ENCODE measurements at places on chromosomes 16 and 17. TPM values are rescaled to one million over a fixed set of nuclear protein-coding genes. Genes with fewer than 3 reads are reported as not detected.

DNA sequence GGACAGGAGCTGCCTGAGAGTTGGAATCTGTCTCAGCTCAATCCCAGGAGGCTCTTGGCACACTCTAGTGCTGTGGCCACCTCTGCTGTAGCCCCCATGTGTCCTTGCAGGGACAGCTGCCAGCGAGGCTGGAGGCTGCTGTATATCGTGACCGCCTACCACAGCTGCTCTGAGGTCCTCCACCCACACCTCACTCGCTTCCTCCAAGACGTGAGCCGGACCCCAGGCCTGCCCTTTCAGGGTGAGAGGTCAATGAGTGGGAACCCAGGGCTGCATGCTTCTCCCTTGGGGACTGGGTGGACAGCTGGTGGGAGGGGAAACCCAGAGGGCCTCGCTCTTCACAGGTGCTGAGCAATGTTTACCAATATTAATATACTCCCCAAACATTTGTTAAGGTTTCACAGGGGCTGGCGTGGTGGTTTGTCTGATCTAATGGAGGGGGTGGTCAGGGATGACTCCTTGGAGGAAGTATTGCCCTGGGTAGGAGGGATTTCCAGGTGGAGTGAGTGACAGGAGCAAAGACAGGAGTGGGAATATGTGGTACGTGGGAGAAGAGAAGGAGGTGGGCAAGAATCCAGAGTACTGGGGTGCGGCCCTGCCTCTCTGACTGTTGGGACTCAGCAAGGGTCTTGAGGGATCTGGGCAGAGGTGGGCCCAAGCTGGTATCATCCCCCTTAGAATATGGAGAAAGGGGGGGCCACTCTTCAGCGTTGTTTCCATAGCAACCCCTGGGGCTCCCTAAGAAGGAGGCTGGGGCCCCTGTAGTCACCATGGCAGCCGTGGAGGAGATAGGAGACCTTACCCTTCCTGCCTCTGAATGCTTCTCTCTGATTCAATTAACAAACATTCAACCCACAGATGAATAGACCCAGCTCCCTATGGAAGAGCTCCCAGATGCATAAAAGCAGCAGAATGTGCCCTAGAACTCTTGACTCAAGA, 22.2 kb upstream of the ALKBH5 start:
- H3K36me3 ChIP-seq: no peaks in the 10 kb centered on the region
- no peak for DNase-seq
- H3K4me1 ChIP-seq: peaks cover 26% of the 10 kb centered on the region
- H3K27ac ChIP-seq: no peak overlapping the region

GRCh38 chr17:34024806-34025551, 230.1 kb upstream of the CCL2 start:
- DNase-seq: no peak
- peaks cover 6% of the 10 kb centered on the region for H3K4me1 ChIP-seq
- no peak overlapping the region for H3K4me3 ChIP-seq
- no peaks in the 10 kb centered on the region for H3K27me3 ChIP-seq
- H3K27ac ChIP-seq: no peak overlapping the region
- H3K36me3 ChIP-seq: no peaks in the 10 kb centered on the region

GRCh38 chr16:47728205-47728604, 267.1 kb downstream of the PHKB start:
- H3K27ac ChIP-seq: no peak overlapping the region
- H3K4me3 ChIP-seq: no peak overlapping the region
- no peaks in the 10 kb centered on the region for H3K27me3 ChIP-seq
- H3K36me3 ChIP-seq: no peaks in the 10 kb centered on the region

Gene UTS2R
- total RNA-seq: not detected

DNA sequence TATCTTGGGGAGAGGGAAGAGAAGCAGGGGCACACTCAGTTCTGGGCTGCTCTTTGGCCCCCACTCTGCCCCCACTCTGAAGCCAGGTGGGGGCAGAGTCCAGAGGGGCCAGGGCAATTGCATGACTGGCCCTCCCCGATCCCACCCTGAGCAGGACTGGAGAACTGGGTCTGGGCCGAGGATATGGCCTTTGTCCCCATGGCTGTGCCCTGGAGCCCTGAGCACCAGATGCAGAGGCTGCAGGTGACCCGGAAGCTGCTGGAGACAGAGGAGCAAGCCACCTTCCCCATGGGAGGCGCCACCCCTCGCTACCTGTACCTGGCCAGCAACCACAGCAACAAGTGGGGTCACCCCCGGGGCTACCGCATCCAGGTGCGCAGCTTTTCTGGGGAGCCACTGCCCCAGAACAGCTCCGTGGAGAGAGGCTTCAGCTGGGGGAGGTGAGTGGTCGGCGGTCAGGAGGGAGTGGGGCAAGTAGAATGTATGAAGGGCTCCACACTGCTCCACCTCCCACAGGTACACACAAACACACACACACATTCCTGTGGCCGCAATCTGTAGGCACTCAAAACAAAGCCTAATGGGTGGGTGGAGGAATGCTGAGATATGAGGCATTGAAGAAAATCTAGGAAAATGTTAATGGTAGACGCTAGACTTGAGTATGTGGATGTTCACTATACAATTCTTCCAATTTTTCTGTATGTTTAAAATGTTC, 21.4 kb downstream of the AOC3 start:
- H3K4me1 ChIP-seq: no peaks in the 10 kb centered on the region
- no peak for DNase-seq
- H3K36me3 ChIP-seq: no peaks in the 10 kb centered on the region
- peaks cover 3% of the 10 kb centered on the region for H3K27me3 ChIP-seq
- H3K4me3 ChIP-seq: no peak overlapping the region

- no peak overlapping the region for H3K27ac ChIP-seq
- no peak overlapping the region for H3K4me3 ChIP-seq
- no peaks in the 10 kb centered on the region for H3K36me3 ChIP-seq
- H3K27me3 ChIP-seq: peaks cover 92% of the 10 kb centered on the region
These were observed 4.0 kb downstream of the WNK4 start for GRCh38 chr17:42784409-42784808.

DNA sequence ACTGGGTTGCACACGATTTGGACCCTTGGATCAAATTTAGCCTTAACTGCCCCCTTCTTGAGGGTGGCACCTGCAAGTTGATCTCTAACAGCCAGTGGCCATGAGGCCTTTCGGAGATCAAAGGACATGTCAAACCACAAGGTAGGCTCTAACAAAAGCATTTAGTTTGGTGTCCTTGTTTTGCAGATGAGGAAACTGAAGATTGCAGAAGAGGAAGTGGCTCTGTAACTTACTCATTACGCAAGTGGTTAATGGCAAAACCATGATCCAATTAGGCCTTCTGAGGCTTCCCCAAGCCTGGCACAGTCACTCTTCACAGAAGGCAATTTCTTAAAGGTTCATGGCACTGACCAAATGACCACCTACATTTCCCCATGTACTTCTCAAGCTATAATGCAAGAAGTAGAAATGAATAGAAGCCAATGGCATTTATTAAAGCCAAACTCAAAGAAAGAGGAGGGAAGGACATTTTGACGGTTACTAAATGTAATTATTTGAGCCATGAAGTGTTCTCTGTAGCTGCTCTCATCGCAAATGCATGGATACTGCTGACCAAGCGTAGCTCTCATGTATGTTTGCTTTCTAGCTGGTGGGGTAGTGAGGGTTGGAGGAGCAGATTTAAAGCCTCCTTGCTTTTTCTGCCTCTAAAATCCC, 32.8 kb upstream of the ABCC12 start:
- H3K27ac ChIP-seq: no peak overlapping the region
- no peaks in the 10 kb centered on the region for H3K36me3 ChIP-seq
- peaks cover 4% of the 10 kb centered on the region for H3K4me1 ChIP-seq
- no peaks in the 10 kb centered on the region for H3K27me3 ChIP-seq

Data from spinal cord (tissue), 10 donors.